AG04450 (cell line): ENCODE measurements at places on chromosomes 13 and 19.

- no peak for DNase-seq
Observed at GRCh38 chr13:21006141-21007005, 55.0 kb downstream of the LATS2 start.

GRCh38 chr19:48342841-48343540 is 17.6 kb downstream of the EMP3 start:
- DNase-seq, result no peak

DNA sequence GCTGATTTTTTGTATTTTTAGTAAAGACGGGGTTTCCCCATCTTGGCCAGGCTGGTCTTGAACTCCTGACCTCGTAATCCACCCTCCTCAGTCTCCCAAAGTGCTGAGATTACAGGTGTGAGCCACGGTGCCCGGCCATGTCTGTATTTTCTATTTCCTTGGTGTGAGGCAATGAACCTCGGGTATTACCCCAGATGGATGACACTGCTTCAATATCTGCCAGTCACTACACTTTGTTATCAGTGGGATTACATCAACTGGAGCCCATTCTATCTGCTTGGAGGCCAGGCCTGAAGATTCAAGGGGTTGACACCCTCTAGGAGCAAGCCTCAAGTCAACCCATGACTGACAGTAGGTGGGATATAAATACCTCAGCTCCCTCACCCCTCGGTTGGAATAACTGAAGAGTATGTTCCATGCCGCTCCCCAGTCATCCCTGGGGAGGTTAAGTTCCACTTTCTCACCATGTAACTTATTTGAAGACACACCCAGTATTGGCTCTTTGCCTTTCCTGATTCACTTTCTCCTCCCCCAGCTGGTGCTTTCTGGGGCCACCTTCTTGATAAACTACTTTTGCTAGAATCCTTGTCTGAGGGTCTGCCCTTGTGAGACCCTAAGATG is 992 bp upstream of the ADGRE1 start:
- no peak for DNase-seq

DNA sequence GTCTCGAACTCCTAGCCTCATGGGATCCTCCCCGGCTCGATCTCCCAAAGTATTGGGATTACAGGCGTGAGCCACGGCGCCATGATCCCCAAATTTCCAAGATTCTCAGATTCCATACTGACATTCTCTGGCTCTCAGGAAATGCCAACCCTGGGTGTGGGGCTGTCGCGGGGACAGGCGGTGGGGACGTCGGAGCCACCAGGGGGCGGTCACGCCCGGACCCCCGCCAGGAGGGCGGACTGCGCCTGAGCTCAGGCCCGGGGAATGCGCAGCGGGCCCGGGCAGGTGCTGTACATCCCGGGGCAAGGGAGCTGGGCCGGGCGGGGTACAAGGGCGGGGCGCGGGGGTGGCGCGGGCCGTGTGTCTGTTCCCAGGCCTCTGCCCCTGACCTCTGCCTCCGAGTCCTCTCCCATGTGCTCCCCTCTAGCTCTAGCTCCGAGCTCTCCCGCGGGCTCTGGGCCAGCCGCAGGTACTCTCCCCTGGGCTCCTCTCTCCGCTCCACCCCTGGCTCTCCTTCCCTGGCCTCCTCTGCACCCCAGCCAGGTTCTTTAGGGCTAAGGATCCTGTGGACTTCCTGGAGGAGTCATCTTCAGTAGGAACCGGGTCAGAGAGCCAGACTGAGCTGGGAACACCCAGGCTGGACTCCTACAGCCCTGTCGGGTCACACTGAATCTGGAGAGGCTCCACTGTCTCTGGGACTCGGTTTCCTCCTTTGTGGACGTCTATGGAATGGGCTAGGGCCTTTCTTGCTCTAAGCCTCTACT is 2.4 kb downstream of the PPP1R13L start:
- DNase-seq, result no peak

DNA sequence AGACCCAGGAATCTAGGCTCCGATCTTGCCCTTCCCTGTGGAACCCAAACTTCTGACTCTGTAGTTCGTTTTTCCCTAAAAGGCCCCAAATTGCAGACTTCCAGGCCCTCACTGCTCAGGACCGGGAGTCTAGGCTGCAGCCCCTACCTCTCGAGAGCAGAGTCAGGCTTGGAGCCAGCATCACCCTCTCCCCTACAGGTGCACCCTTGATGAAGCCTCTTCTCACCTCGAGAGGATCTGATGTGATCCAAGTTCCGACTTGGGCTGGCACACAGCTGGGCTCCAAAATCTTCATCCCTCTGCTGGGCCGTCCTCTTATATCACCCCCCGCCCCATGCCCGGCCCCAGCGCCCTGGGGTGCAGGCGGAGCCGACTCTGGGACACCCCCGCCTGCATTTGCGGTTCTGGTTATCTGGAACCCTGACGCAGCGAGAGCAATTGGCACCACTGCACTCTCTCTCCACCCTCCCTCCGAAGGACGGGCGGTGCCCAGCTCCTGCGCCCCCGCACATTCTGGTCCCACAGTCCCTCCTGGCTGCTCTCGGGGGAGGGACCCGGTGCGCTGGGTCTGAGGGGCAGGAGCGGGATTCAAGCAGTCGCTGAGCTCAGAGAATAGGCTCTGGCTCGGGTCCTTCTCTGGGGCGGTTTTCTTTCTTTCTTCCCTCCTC is at the start of gene KLK7:
Gene KLK7, minus strand, starts transcription at position 293 of the 668 bp plus-strand sequence. CDS start 1,518 bp downstream, outside the sequence.
- DNase-seq, result no peak

DNA sequence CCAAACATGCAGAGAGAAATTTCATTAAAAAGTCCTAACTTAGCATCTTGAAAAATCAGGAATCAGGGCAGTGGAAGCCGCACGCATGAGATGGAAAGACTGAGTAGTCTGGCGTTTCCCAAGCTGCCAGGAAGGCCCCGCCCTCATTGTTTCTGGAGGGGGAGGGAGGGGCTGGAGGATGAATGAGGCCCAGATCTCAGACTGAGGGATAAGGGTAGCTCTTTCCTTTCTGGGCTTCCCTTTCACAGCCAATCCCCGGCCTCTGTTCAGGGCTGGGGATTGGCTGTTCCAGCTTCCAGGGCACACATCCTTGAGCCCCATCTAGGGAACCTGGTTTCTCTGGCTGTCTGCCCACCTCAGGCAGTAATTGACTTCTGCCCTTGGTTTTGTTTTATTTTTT is 7.3 kb downstream of the C19orf53 start:
- no peak for DNase-seq

DNA sequence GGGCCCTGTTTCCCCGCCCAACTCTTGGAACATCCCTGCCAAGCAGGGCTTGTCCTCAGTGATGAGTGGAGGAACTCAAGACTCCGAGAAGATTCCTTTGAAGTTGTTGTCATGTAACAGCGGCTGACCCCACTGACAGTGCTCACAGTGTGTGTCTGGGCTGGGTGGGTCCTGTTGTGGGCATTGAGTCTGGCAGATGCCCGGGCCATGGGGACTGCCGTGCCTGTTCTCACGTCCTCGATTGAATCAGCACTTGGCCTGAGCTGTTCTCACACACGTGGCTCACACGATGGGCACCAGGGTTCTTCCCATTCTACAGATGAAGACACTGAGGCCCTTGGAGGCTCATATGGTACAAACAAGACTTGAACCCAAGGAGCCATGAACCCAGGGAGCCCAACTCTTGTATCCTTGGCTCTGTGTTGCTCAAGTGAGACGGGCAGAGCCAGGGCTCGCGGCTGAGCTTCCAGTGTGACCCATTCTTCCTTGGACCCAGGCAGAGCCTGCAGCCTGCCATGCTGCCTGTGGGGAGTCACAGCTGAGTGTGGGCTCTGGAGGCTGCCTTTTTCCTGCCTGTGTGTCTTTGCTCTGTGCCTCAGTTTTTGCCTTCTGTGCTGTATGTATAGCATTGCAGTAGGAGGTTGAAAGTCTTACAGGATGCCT is 8.6 kb upstream of the EPN1 start:
- no peak for DNase-seq

DNA sequence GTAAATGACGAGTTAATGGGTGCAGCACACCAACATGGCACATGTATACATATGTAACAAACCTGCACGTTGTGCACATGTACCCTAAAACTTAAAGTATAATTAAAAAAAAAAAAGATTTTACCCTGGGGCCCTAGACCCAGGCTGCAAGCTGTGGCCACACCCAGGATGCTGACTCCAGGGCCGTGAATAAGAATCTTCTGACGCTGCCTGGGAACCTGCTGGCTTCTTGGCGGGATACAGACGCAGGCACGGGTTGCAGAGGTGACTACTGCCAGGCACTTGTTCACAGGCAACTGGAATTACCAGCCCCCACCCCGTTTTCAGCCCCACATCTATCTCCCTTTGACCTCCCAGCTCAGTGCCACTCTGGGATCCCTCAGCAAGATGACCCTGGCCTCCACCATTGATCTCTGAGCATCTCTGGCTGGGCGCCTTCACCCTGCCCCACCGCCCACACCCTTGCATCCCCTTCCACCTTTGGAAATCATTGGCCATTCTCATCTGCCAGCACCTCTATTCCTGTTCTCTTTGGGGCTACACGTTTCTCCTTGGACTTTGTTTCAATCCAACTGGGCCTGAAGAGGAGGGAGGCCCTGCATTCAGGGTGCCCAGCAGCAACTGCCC is 21.1 kb upstream of the CFAP97D2 start:
- DNase-seq, result no peak

DNA sequence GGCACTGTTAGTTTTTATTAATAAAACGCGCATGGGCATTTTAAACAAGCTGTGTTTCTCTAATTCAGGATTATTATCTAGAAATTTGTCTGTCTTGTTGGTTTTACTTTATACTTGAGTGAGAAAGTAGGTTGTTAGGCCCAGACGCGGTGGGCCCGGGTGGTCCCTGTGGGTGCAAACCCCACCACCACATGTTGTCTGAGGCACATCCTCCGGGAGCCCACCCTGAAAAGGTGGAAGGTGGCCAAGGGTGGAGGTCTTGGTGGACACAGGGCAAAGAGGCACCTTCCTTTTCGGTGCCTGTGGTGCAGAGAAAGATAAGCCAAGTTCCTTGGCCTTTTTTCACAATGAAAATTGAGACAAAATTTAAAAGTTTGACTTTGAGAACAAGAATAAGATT is 16.6 kb downstream of the ATP4B start:
- no peak for DNase-seq

GRCh38 chr19:34066007-34066643 is 106.2 kb upstream of the LSM14A start:
- DNase-seq, result no peak

DNA sequence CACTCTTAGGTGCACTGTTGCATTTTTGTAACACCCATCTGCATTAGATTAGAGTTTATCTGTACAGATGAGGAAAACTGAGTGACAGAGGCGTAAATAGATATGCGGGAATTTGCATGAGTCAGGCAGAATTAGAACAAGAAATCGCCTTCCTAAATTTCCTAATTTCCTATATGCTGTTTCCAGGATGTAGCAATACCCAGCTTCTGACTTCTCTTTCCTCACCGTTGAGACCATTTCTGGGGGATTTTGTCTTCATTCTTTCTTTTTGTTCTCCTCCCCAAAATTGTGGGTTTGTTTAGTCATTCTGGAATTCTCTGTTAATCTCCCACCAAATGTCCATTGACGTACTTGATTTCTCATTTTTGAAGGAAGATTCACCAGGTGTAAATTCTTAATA is 10.6 kb upstream of the ZNF792 start:
- DNase-seq, result no peak

DNA sequence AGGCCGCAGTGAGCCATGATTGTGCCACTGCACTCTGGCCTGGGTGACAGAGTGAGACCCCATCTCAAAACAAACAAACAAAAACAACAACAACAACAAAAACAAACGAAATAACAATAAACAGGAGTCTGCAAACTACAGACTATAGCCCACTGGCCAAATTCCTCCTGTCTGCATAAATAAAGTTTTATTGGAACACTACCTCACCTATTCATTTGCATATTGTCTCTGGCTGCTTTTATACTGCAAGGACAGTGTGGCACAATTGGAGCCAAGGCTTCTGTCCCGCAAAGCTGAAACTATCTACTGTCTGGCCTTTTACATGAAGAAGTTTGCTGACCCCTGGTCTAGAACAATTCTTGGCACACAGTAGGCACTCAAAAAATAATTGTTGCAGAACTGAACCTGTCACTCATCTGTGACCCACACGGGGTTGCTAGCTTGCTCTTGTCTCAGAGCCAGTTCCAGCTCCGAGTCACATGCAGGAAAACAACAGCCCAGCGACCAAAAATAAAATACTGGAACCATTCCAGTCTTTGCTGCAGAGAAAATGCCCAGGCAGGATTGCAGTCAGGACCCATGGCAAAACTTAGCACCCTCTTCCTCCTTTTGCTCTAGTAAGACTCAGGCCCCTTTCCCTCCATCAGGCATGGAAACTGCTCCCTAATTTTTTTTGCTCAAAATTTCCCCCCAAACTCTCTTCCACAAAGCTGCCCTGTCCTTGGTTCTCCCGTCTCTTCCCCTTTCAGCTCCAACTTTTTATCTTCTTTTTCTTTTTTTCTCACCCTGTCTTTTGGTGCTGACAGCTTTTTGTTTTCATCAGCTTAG is 4.8 kb upstream of the MYH14 start:
- no peak for DNase-seq

GRCh38 chr19:5628461-5628860 is 5.6 kb downstream of the SAFB start:
- DNase-seq, result no peak

DNA sequence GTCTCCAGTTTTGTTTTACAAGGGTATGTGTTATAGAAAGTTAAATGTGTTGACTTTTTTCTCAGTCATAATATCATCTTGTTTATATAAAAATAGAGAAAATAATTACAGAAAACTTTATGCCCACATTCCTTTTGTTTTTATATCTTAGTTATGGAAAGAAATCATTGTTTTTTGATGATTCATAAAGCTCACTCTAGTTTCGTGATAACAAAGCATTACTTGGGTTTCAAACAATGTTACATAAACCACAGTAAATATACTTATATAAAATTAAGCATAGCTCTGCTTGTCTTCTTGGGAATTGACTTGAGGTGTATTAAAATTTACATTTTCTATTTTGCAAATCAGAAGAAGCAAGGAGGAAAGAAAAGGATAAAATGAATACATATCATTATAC is 111.8 kb downstream of the SGCG start:
- no peak for DNase-seq

DNA sequence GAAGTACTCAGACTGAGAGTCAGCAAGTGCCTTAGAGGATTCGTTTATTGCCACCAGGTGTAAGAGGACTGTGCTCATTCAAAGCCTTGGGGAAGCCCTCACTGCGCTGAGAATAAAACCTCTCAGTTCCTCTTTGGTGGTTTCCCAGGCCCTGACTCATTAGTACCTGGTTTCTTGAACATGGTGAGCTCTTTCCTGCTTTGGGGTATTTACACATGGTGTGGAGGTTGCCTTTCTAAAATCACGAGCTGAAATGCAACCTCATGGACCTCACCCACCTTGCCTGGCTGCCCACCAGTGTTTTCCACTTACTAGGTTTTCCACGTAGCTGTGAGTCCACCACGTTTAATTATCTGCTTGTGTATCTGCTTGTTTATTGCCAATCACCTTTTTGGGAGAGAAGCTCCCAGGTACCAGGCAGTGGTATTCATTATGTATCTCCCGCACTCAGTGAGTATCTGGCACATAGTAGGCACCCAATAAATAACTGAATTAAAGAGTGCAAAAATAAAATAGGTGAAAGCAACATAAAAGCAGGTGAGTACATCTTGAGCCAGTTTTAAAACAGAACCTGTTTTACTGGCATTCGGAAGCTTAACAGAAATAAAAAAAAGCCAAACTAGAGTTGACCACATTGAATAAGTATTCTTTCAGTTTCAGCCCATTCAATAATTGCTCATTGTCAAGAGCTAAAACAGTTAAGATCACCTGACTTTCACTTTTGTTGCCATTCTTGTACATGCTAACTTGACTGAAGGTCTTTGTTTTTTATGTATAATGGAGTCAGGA is 533.0 kb downstream of the MYO16 start:
- DNase-seq, result no peak

- no peak for DNase-seq
Observed at GRCh38 chr19:29266603-29267002, 53.7 kb upstream of the UQCRFS1 start.
